ENCODE measurements at places on chromosomes 16 and 17.

DNA sequence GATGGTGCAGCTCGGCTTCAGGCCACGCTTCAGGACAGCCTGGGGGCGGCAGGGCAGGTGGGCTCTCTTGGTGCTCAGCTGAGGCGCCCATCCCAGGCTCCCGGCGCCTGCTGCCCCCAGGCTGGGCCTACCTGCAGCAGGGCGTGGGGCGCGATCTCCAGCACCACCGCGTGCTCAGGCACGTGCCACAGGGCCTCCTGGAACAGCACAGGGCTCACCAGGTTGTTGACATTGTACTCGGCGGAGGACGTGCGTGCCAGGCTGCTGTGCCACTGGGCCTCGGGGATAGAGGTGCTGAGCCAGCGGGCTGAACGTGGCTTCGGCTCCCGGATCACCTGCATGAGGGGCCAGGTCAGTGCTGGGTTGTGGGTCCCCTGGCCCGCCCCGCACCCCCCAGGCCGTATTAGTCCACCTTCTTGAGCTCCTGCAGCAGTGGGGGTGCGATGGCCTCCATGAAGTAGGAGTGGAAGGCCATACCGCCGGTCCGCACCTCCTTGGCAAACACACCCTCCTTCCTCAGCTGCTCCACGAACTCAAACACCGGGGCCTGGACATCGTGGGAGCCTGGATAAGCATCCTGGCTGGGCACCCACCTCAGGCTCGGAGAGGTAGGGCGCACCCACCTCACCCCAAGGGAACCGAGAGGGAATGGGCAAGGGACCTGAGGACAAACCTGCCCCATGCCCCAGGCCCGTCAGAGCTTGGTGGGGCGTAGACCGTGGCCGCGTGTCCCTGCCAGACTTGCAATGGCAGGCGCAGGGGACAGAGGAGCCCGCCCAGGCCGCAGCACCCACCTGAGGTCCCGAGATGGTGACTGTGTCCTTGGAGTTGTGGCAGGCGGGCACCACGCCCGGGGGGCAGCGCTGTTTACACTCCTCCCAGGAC, 9.0 kb downstream of the FASN start:
- DNase-seq: no peak

- no peak for DNase-seq
Observed at GRCh38 chr16:11691771-11692170, 23.5 kb downstream of the SNN start.

GRCh38 chr16:85220125-85220839, 108.0 kb upstream of the CIBAR2 start:
- no peak for DNase-seq

GRCh38 chr17:4156750-4157381, 13.9 kb downstream of the CYB5D2 start:
- DNase-seq: no peak

DNA sequence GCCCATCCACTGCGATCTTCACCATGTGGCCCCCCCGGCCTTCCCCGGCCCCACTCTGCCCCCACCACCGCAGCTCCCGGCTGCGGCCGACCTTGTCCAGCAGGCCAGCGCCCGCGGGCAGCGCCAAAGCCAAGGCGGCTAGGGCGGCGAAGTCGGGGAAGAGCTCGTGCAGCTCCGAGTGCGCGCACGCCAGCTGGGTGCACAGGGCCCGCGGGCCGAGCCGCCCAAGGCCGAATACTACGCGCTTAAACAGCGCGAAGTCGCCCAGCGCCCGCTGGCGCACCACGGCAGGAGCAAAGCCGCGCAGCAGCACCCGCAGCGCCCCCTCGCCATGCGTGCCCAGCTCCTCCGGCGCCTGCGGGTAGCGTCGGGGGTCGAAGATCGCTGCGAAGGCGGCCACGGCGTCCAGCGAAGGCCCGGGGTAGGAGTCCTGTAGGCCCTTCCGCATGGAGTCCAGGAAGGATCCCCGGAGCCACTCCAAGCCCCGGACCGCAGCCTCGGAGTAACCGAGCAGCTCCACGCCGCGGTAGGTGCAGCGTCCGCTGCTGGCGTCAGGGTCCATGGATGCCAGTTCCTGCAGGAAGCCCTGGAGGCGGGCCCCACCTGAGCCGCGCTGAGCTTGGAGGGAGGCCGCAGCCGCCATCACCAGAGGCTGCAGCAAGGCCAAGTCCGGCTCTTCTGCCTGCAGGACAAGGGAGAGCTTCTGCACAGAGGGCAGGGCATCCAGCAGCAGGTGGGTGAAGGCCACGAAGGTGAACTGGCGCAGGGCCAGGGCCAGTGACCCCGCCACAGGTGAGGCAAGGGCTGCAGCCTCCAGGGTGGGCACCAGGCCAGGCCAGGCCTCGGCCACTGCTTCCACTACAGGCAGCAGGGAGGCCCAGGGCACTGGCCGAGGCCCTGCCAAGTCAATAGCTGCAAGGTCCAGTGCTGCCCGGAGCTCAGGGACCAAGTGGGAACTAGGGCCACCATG, 10.3 kb downstream of the C17orf113 start:
- DNase-seq: no peak

GRCh38 chr17:70947636-70948565, 778.6 kb downstream of the KCNJ2 start:
- DNase-seq: no peak

GRCh38 chr16:89176147-89176690, 4.7 kb downstream of the CDH15 start:
- DNase-seq: no peak

- DNase-seq: no peak
Observed at GRCh38 chr16:57372372-57373116, at the start of gene CX3CL1. Gene CX3CL1 (plus strand): TSS chr16:57372490. CDS start chr16:57372569, 79 bp downstream.

DNA sequence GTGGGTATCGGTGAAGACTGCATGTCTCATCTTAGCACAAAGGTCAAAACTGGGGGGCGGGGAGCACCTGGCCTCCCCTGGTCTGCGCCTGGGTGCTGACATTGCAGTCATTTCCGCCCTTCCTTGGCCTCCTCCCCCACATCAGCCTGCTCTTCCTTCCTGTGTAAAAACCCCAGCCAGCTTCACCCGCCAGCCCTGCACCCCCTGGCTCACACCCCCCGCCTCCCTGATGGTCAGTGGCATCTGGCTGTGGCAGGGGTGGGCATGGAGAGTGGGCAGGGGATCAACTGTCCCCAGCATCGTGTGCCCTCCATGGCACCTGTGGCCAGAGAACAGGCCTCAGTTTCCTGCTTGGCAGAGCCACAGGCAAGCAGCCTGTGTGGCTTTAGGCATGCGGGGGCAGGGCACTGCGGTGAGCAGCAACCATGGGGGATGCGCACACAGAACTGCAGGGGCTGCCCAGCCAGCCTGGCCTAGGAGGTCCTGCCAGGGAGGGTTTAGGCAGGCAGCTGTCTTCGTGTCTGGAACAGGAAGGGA, 26.5 kb upstream of the LASP1NB start:
- DNase-seq: peak; percentile 95
